Glutamatergic neuron (in vitro differentiated cells): ENCODE measurements at places on chromosomes 7 and 10.

DNA sequence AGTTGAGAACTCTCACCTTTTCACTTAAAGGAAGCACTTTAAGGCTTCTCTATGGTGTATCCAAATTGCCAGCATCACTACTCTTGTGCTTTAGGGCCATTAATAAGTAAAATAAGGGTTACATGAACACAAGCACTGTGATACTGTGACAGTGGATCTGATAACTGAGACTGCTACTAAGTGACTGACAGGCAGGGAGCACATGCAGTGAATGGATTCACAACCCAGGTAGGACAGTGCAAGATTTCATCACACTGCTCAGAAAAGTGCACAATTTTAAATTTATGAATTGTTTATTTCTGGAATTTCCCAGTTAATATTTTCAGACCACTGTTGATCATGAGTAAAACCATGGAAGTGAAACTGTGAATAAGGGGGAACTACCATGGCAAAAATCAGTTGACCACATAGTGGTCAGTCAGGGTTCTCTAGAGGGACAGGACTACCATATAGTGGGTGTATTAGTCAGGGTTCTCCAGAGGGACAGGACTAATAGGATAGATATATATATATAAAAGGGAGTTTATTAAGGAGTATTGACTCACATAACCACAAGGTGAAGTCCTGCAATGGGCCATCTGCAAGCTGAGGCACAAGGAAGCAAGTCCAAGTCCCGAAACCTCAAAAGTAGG is 20.9 kb upstream of the CYP51A1 start:
- DNase-seq, result no peak

- no peak for DNase-seq
These were observed 20.7 kb downstream of the SLC16A9 start for GRCh38 chr10:59688921-59689351.

- DNase-seq, result no peak
These were observed 342.5 kb downstream of the PTPRN2 start for GRCh38 chr7:158244873-158245723.

DNA sequence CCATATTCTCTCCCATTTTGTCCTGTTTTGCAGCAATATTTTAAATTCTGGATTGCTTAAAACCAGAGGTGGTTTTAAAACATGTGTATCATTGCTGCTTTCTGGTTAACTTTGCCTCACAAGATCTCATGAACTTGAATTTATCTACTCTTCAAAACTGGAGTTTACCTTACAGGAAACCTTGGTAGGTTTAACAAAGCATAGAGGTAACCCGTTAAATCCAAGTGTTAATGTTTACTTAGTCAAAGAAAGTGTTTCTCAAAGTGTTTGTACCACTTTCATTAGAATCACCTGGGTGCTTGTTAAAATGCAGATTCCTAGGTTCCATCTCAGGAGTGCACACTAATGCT is 44.0 kb upstream of the VDAC2 start:
- DNase-seq, result no peak

- no peak for DNase-seq
These were observed 135.6 kb downstream of the CELF2 start for GRCh38 chr10:11153245-11153644.
